ENCODE measurements at places on chromosomes 13 and 19.

GRCh38 chr13:20411638-20412342, 113.9 kb downstream of the CRYL1 start:
- no peak for DNase-seq

GRCh38 chr13:107585469-107586180, 629.7 kb downstream of the LIG4 start:
- DNase-seq = no peak

DNA sequence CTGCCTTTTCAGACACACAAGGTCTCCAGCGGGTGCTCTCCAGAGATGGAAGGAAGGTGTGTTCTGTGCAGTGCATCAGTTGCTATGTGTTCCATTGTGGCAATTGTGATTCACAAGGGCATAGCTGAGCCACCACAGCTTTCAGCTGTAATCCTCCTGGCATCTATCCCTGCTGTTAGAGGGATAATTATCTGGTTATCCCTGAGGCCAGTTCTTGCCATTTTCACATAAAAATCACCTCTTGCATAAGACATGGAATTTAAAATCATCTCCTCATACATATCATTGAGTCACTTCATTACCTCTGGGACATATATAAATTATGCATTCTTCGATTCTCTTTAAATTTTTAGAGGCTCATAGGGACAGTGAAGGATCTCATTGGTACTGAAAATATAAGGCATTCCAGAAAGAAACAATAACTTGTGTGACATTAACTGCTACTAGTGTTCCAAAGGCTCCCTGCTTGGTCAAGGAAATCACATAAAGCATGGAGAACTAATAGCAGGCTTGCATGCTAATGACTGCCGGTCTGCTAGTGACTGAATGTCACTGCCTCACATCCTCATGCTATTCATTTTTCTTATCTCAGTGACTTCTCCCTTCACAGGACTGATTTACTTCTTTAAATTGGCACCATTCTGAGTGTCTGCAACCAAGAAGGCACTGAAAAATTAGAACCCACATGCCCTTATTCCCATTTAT, 214.0 kb downstream of the ENOX1 start:
- no peak for DNase-seq

DNA sequence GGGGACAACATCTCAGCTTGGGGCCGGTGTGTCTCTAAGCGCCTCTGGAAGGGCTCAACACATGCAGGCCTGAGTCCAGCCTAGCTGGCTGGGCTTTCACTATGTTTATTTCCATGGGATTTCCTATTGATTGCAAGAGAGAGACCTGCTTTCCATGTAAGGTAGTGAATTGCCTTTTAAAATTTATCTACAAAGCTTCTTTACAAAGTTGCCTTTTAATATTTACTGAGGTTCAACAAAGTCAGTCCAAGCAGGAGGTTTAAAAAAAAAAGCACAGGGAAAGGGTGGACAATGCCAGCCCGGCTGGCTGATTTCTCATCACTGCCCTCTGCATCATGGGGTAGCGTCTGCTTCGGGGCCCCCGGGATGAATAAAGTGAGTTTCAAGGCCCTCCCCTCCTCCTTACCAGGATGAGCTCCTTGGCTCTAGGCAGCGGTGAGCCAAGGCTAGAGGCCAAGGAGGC, 15.8 kb downstream of the TLE2 start:
- DNase-seq = no peak

- no peak for DNase-seq
Observed at GRCh38 chr13:97512732-97513131, 78.8 kb downstream of the RAP2A start.

All from substantia nigra (tissue), 51 donors.